ENCODE measurements at places on chromosomes 5 and 9.

GRCh38 chr5:150507474-150508276 lies at the start of gene NDST1:
Gene NDST1 (plus strand): TSS chr5:150508131. CDS start chr5:150521255, 13,124 bp downstream.
- H3K4me3 ChIP-seq = no peak within 1 kb of the TSS

DNA sequence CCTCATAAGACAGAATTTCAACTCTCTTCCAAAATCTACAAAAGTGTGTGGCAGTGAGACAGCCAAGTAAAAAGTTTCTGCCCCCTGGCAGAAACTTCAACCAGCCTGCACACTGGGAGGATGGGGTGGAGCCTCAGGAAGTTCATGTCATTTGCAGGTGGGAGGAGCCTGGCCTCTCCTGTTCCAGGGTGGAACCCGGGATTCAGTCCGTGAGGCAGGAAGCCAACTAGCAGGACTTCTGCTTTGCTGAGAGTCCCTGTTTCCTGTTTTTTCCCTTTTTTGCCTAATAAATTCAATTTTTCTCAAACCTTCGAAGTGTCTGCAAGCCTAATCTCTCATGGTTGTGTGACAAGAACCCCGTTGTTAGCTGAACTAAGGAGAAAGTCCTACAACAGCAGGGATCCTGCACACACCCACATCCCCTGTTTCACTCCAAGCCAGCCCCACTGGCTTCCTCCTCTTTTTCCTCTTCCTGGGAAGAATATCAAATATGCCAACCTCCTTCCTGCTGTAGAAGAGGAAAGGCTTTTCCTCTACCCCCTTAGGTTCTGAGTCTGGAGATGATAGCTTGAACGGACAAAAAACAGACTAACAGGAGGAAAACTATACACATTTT lies 69.3 kb downstream of the ALDH7A1 start:
- H3K4me3 ChIP-seq = no peak overlapping the region
- 0 out of 2 replicates have a peak, but pooled peaks cover 6% of the 10 kb centered on the region for H3K4me1 ChIP-seq
- H3K36me3 ChIP-seq = no peaks in the 10 kb centered on the region
- H3K27me3 ChIP-seq = no peaks in the 10 kb centered on the region
- no peak for DNase-seq

DNA sequence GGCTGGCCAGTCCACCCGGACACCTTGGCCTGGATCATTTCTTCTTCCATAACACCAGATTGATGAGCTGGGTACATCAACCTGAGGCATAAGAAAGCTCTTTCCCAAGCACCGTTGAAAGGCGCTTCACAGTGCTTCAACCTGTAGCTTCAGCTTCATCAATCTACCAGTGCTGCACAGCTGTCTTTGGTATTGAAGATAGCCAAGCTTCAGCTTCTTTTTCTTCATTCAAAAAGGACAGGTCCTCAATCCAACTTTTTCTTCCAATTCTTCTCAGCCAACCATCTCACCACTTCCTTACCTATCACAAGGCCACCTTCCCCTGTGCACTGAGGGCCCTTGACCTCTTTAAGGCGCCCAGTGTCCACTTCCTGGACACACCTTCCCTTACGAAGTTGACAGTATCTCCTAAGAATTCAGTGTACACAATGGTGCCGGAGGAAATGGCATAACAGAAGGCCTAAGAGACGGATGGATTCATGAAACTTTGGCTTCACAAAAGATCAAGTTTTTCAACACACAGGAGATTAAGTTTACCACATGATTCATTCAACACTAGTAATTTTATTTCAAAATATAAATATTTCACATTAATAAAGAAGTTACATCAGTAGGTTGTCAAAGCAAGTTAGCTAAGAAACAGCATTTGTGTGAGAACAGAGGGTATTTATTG lies 1.4 kb upstream of the CTNNAL1 start:
- H3K4me3 ChIP-seq = no peak overlapping the region
- peaks cover 13% of the 10 kb centered on the region for H3K36me3 ChIP-seq
- H3K27me3 ChIP-seq = no peaks in the 10 kb centered on the region
- H3K27ac ChIP-seq = peak overlapping the region; percentile 11
- peaks cover 22% of the 10 kb centered on the region for H3K4me1 ChIP-seq
- DNase-seq = no peak

DNA sequence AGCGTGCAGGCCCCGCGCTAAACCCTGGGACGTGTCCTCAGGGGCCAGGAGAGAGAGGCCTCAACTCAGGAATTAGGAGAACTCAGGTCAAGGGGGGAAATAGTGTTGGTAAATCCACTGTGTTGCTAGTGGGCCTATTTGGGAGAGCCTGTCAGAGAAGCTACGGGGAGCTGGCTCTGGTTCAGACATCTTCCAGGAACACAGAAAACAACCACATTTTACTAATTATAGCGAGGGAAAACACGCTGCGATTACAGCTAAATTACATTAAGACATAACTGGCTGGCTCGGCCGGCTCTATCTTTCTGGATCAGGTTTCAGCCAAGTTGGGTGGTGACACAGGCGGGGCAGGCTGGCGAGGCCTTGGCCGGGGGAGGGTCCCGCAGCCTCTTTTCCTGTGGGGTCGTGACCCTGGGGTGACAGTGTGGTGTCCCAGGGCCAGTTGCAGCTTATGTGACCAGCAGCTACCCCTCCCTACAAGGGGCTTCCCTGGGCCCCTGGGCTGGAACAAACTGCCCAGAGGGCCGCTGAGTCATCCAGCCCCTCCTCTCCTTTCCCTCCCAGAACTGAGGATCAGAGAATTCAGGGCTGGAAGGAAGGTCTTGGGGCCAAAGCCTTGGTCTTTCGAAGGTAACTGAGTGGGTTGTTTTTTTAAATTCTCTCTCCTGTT lies 75.1 kb downstream of the FGF18 start:
- peak; percentile 86 for DNase-seq
- H3K27ac ChIP-seq = peak overlapping the region; percentile 84
- H3K4me1 ChIP-seq = peaks cover 43% of the 10 kb centered on the region
- H3K4me3 ChIP-seq = 0 out of 2 replicates have a peak overlapping the region, but pooled peaks have one; percentile 4

DNA sequence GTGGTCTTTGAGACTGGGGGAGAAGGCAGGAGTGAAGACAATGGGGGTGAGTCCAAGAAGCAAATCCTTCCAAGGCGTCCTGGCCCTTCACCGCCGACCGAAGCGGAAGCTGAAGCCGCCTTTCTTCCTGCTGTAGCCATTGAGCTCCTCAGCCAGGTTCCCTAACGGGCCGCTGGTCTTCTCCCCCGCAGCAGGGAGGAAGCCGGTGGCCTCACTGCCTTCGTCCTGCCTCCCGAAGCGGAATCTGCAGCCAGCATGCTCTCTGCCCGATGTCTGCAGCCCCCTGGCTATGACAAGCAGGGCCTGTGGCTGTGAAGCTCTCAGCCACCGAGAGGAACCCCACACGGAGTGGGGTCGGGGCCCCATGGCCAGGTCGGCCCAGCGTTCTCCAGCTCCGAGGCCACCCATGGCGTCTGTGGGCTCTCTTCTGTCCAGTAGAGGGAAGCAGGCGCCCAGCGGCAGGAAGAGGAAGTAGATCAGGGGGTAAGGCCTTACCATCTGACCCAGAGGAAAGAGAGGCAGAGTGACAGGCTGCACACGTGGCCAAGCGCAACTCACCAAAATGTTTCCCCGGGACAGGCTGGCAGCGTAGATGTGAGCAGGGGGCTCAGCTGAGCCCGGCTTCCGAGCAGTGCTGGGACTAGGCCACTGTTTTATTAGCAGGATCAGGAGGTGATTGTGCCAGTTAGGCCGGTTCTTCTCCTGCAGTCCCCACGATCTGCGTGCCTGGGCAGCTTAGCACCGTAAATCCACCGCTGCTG lies 3.1 kb downstream of the QRFP start:
- H3K27me3 ChIP-seq = no peaks in the 10 kb centered on the region

GRCh38 chr5:176938472-176938871 lies 39.3 kb upstream of the HK3 start:
- no peak for DNase-seq
- no peak overlapping the region for H3K27ac ChIP-seq
- no peak overlapping the region for H3K4me3 ChIP-seq
- no peaks in the 10 kb centered on the region for H3K4me1 ChIP-seq
- no peaks in the 10 kb centered on the region for H3K27me3 ChIP-seq

DNA sequence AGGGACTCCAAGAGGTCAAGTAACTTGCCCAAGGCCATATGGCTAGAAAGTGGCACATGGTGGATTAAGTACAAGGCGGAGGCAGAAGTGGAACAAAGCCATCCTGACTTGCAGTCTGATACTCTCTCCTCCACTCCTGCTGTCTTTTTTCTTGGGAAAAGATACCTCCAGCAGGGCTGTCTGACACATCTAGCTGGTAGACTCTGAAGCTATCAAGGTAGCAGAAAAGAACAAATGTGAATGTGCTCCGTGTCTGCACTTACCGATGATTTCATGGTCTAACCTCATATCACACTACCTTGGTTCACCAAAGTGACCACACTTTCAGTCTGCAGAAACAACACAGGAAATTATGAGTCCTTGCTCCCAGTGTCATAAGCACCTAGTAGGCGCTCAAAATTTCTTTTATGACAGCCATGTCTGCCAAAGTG lies 284.8 kb downstream of the CRB2 start:
- H3K36me3 ChIP-seq = no peaks in the 10 kb centered on the region
- H3K27ac ChIP-seq = no peak overlapping the region

- H3K36me3 ChIP-seq = no peaks in the 10 kb centered on the region
- DNase-seq = peak; percentile 22
- no peak overlapping the region for H3K4me3 ChIP-seq
- peaks cover 35% of the 10 kb centered on the region for H3K4me1 ChIP-seq
- H3K27ac ChIP-seq = no peak overlapping the region
- no peaks in the 10 kb centered on the region for H3K27me3 ChIP-seq
Measured at GRCh38 chr9:136084063-136084944, 10.8 kb downstream of the NACC2 start.

- no peak overlapping the region for H3K27ac ChIP-seq
- no peak overlapping the region for H3K4me3 ChIP-seq
- no peaks in the 10 kb centered on the region for H3K36me3 ChIP-seq
- no peaks in the 10 kb centered on the region for H3K27me3 ChIP-seq
- DNase-seq = no peak
Measured at GRCh38 chr5:45774528-45774927, 78.3 kb upstream of the HCN1 start.
